ENCODE measurements at places on chromosomes 2 and 18. TPM values are rescaled to one million over a fixed set of nuclear protein-coding genes. Genes with fewer than 3 reads are reported as not detected.

Gene DLGAP1
- polyA plus RNA-seq = 0.61 TPM

Gene DSEL
- 0.10 TPM for polyA plus RNA-seq

Gene CNTNAP5
- polyA plus RNA-seq = not detected

Gene LRPPRC
- polyA plus RNA-seq = 17.6 TPM

Gene REG1B
- not detected for polyA plus RNA-seq

Gene C2orf15
- polyA plus RNA-seq = 1.1 TPM

Gene NAT8
- polyA plus RNA-seq = not detected

Gene UGT1A3
- not detected for polyA plus RNA-seq

Gene ARHGEF4
- polyA plus RNA-seq = not detected

Gene GKN2
- not detected for polyA plus RNA-seq

Gene CHRND
- not detected for polyA plus RNA-seq

Gene KIF5C
- 3.3 TPM for polyA plus RNA-seq

Gene GREB1
- polyA plus RNA-seq = 0.04 TPM

Gene ATP6V1C2
- 0.54 TPM for polyA plus RNA-seq

Gene SLC11A1
- 65.3 TPM for polyA plus RNA-seq

Gene GLI2
- not detected for polyA plus RNA-seq

Gene ALLC
- polyA plus RNA-seq = not detected

Gene GAREM1
- polyA plus RNA-seq = not detected

Gene TTN
- polyA plus RNA-seq = 1.0 TPM

Gene TRIM43
- not detected for polyA plus RNA-seq

Gene SKOR2
- not detected for polyA plus RNA-seq

Gene SCN1A
- not detected for polyA plus RNA-seq

Gene TMEM200C
- not detected for polyA plus RNA-seq

Gene FABP1
- not detected for polyA plus RNA-seq

Gene CPO
- not detected for polyA plus RNA-seq

Gene COQ10B
- 14.5 TPM for polyA plus RNA-seq

Gene COLEC12
- polyA plus RNA-seq = not detected

Gene MAB21L4
- not detected for polyA plus RNA-seq

Gene CHPF
- 8.7 TPM for polyA plus RNA-seq

Gene RUFY4
- 0.34 TPM for polyA plus RNA-seq

Gene LIPT1
- polyA plus RNA-seq = 17.1 TPM

Gene MYCN
- not detected for polyA plus RNA-seq

Gene LIMS2
- polyA plus RNA-seq = 32.2 TPM

Gene TLX2
- polyA plus RNA-seq = not detected

Gene HOXD9
- polyA plus RNA-seq = not detected

Gene PIEZO2
- not detected for polyA plus RNA-seq

Gene PSD4
- polyA plus RNA-seq = 87.1 TPM

Gene CIB4
- polyA plus RNA-seq = not detected

Gene FNDC4
- 0.31 TPM for polyA plus RNA-seq

Gene SNTG2
- polyA plus RNA-seq = 2.1 TPM

Gene RESP18
- not detected for polyA plus RNA-seq

Gene RBM43
- 4.8 TPM for polyA plus RNA-seq

Gene PRSS56
- not detected for polyA plus RNA-seq

Gene FOXD4L1
- 0.12 TPM for polyA plus RNA-seq

Gene CFAP65
- polyA plus RNA-seq = not detected

All from B cell (primary cell).